T-helper 22 cell (primary cell): ENCODE measurements at places on chromosomes 4 and X.
A peak's percentile ranks its signal among the peaks of the same experiment; 100 is the strongest.

- DNase-seq = no peak
Measured at GRCh38 chr4:20787940-20788665, 87.8 kb downstream of the PACRGL start.

DNA sequence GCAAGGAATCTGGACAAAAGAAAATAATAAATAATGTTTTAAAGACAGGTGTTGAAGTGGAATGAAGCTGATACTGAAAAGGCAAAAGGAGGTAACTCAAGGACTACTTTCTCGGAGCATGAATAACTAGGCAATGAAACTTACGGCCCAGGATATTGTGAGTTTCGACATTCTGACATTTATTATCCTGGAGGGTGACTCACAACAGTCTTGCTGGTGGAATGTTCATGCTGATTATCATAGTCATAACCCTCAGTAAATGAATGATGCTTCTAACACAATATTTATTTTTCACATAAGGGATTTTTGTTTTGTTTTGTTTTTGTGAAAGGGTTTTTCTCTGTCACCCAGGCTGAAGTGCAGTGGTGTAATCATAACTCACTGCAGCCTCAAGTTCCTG lies 147.0 kb upstream of the HPGD start:
- no peak for DNase-seq

- no peak for DNase-seq
Measured at GRCh38 chr4:99483636-99484035, 27.2 kb upstream of the C4orf17 start.

GRCh38 chrX:48278958-48279357 lies 23.8 kb downstream of the SSX1 start:
- DNase-seq = no peak

DNA sequence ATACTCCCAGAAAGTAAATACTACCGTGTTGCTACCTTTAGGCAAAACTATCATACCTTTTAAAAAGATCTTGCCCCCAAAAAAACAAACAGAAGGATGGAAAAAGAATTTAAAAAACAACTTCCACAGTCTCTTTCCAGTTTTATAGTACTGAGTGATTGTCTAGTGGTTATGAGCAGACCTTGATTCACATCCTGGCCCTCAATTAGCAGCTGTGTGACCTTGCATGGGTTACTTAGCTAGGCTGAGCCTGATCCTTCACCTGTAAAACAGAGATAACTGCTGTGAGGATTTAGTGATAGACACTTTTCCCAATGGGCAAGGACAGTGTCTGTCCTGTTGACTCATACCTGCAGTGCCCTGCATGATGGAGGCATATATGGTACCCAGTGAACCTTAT lies 49.0 kb downstream of the SMAD1 start:
- DNase-seq = no peak

DNA sequence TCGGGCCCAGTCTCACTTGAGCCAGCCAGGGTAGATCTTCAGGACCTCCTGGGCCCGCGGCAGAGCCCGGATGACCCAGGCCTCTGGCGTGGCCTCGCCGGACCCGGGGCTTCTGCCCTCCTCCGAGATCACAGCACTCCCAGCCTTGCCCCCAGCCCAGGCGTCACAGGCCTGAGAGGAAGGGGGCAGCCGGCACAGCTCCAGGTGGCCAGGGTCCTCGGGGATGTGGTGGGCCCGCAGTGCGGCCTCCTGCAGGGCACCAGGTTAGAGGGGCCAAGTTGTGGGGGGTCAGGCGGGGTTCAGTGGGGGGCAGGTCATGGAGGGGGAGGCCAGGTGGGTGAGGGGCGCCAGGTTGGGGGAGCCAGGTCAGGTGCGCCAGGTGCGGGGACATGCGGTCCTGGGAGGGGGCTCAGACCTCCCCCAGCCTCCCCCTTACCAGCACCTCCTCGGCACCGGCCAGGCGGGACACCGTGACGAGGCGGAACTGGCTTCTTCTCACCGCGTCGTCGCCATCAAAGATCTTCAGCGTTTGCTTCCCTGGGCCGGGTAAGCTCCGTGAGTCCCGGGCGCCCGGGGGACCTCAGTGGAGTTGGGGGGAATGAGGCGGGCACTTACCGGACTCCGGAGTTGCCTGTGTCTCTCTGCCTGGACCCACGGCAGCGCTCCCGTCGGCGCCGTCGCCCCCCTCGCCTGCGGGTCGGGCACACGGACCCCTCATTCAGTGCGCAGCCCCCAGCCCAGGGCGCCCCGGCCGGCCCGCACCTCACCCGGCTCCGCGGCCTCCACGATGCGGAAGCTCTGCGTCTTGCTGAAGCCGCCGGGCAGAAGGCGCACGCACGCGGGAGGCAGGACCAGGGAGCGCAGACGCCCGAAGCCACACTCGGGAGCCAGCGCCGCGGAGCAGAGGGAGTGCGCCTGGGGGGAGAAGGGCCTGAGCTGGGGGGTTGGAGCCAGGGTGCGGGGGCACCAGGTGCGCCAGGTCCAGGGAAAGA lies 6.0 kb downstream of the DGKQ start:
- DNase-seq = no peak

DNA sequence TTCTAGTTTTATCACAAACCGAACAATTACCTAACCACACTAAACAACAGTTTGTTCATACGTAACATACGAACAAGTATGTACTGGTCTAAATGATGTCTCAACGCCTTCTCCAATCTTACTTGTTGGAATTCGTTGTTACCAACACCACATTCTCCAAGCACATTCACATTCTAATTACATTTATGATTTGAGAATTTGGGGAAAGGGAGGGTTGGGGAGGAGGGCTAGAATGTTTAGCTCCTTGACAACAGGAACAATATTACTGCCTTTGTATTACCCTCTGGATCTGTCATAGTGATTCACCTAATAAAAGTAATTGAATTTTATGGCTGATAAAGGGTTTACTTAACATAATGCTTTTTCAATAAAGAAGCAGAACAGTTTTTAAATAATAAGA lies 24.4 kb downstream of the LCORL start:
- no peak for DNase-seq

DNA sequence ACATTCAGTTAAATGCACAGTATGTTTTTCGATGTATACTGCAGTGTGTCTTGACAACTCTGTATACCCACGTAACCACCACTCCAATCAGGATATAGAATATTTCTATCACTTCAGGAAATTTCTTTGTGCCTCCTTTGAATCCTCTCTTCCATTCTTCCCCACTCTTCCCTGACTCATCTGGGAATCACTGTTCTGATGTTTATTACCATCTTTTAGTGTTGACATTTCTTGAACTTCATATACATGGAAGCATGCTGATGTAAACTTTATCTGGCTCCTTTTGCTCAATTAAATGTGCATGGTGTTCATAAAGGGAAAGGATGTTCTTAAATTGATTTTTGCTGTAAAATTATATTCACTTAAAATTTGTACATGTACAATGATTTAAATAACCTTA lies 319.9 kb downstream of the PCDH7 start:
- no peak for DNase-seq

DNA sequence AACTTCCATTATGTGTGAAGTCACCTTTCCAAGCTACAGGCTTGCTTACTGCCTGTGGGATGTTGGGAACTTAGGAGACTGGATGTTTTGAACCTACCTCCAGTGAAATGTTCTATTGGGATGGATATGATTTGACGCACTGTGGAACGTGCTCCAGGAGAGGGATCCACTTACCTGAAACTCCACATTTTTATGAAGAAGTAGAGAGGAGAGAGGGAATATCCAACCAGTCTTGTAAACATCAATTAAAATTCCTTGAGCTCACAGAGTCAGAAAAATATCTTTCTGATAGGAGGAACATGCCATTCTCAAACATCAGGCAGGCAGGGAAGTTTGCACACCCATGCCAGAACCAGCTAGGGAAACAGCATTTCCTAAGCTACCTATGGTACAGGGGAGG lies 91.1 kb upstream of the MAOA start:
- DNase-seq = no peak

GRCh38 chr4:94523617-94524016 lies 71.9 kb downstream of the PDLIM5 start:
- DNase-seq = no peak

- no peak for DNase-seq
Measured at GRCh38 chrX:137425986-137426385, 139.9 kb upstream of the ZIC3 start.

DNA sequence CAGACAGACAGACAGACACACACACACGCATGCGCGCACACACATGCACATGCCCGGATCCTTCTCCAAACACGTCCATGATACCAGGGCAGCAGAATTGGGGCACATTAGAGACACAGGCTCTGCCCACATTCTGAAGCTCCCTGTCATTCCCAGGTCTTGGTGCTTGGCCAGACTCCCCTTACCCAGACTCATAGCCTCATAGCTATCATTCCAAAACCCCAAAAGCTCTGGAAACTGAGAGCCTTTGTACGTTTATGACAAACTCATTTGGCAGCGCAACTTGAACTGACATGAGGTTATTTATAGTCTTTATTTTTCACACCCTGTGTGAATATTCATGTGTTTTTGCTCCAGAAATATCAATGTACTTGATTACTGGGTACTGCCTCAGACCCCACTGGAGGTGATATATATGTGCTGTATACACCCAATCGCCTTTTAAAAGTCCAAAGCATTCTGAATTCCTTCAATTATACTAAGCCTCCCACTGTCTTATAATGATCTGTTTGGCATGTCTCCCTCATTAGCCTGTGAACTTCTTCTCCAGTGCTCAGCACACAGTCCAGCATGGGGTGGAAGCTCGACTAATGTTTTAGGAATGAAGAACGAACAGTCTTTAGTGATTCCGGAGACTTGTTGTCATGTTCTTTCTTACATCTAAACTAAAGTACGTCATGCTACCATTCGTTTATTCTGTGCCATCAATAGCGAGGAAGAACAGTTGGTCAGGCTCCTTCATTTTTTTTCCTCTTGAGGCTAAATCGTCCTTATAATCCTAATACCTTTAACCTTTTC lies 45.0 kb downstream of the RTL9 start:
- DNase-seq = no peak

- no peak for DNase-seq
Measured at GRCh38 chrX:85309717-85310116, 65.9 kb downstream of the ZNF711 start.

GRCh38 chrX:105701310-105702052 lies 120.9 kb upstream of the NRK start:
- DNase-seq = no peak

GRCh38 chr4:159639671-159640323 lies 536.9 kb downstream of the RAPGEF2 start:
- DNase-seq = no peak

DNA sequence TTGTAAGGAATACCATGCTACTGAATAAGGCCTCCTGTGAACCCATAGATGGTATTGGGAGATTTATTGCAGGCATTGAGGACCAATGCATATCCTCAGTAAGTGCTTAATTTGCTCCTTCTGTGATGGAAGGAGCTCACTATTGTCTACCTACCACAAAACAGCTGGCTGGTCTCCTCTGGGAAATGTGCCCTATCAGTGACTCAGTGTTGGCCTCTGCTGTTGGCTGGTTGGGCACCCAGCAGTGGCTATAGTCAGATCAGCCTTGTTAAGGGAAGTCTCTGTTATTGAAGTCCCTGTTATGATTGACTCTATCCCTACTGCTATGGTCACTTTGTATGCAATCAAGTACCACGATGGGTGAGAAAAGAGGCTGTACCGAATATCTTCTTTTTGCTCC lies 27.5 kb upstream of the OTUD4 start:
- no peak for DNase-seq

DNA sequence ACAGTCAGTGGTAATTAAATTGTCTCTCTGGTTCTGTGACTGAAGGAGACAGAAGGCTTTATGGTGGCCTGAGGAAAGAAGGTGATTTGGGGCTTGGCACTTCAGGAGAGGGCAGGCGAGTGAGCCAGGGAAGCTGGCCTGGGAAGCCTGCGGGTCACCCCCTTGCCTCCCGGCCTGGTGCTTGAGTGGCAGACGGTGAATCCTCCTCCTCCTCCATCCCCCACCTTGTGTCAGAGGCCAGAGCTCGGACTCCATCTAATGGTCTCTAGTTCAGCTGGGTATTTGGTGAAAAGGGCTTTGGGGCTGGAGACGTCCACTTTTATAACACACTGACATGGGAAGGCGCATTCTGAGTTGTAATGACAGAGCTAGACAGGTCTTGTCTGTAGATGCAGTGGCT lies 8.7 kb downstream of the TMEM187 start:
- DNase-seq = no peak

- no peak for DNase-seq
Measured at GRCh38 chr4:89358935-89359638, 51.5 kb upstream of the GPRIN3 start.

GRCh38 chrX:107684956-107685385 lies 56.7 kb downstream of the PRPS1 start:
- no peak for DNase-seq

- DNase-seq = no peak
Measured at GRCh38 chr4:154132406-154132805, 343.5 kb upstream of the SFRP2 start.

- DNase-seq = no peak
Measured at GRCh38 chr4:100357542-100357941, 160.3 kb downstream of the EMCN start.

- no peak for DNase-seq
Measured at GRCh38 chr4:25723409-25723808, 67.8 kb downstream of the SLC34A2 start.

- peak; percentile 14 for DNase-seq
Measured at GRCh38 chrX:110167952-110168451, 149.9 kb downstream of the AMMECR1 start.

GRCh38 chrX:7069556-7069955 lies 78.0 kb upstream of the STS start:
- no peak for DNase-seq

- DNase-seq = no peak
Measured at GRCh38 chr4:38832624-38833528, 23.7 kb downstream of the TLR6 start.

DNA sequence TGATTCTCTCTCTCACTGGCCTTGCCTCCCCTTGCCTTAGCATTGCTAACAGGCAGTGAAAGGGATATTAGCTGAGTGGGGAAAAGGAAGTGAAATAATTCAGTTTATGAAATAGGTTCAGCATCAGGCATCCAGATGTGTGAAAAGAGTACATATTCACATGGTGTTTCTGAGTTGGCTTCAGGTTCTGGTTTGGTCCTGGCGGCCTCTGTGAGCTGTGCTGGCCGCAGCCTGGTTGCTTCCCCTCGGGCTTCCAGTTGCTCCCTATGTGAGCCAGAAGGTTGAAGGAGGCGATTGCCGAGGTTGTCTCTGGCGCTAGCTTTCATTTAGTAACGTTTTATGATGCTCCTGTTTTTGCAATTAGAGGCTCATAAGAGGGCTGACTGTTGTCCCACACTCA lies 99.1 kb upstream of the TLR2 start:
- no peak for DNase-seq

- DNase-seq = no peak
Measured at GRCh38 chrX:134246282-134246681, 9.3 kb downstream of the CCDC160 start.
